ENCODE measurements at places on chromosomes 1 and 21.

DNA sequence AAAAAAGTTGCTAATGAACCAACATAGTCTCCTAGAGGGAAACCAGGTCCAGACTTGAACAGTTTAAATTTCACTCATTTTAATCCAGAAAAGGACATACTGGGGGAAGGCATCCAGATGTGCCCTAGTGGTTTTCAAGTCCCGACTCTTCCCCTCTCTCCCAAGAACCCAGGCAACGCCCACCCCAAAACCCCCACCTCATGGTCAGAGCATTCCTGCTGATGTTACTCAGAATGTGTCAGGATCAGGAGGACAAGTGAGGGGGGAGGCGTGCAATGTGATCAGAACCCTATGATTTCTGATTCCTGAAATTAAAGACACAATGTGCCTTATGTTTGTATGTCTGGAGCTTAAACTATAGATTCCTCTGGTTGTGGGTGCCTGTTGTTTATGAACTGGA lies 1.6 kb upstream of the CTSK start:
- no peak for DNase-seq

- DNase-seq: no peak
Measured at GRCh38 chr1:214219902-214220301, 61.1 kb upstream of the SMYD2 start.

- peak; percentile 65 for DNase-seq
Measured at GRCh38 chr1:201173736-201174135, 16.9 kb upstream of the IGFN1 start.

DNA sequence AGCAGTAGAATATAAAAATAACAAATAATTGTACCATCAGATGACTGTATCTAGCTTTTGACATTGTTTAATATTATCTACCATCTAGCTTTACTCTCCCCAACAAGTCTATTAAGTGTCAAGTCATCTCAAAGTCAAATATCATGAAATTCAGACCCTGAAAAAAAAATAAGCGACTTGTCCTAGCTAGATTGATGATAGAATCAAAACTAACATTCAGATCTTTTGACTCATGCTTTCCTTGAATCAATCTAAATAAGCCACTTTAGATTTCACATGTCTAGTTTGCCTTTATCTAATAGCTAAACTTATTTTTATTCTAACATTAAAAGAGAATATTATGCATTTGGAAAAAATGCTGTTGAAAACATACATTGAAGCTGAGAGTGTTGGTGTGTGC lies 35.4 kb downstream of the CRB1 start:
- no peak for DNase-seq

DNA sequence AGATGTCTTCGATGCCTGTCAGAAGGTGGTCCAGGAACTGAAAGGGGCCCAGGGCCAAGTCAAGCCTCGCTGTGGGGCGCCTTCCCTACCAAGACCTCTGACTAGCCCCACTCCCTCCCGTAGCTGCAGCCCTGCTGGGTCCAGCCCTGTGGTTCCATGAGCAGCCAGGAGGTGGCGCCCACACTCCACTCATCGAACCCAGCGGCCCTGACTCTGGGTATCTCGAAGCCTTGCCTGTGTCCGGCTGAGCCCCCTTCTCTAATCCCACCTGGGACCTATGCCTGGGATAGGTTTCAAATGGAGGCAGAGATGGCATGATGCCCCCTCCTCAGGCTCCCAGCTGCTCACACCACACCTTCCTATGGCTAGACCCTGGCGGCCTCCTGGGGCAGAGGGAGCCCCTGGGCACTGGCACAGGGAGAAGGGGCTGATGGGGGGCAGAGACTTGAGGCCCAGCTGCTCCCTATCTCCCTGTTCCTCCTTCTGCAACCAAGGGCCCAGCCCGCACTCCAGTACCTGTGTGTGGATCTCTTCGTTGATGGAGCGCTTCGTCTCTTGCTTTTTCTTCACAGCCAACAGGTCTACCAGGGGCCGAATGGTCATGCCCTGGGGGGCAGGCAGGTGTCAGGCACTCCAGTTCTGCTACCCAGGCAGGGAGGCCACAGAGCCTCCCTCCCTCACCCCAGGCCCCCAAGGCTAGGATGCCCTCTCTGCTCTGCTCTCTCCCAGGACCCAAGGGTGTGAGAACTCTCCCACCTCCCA lies 52.0 kb downstream of the SLC9A1 start:
- DNase-seq: no peak

- no peak for DNase-seq
Measured at GRCh38 chr1:247924868-247925267, at the start of gene OR2AJ1. Gene OR2AJ1 (plus strand): TSS chr1:247924889. CDS start chr1:247933769, 8,880 bp downstream.

DNA sequence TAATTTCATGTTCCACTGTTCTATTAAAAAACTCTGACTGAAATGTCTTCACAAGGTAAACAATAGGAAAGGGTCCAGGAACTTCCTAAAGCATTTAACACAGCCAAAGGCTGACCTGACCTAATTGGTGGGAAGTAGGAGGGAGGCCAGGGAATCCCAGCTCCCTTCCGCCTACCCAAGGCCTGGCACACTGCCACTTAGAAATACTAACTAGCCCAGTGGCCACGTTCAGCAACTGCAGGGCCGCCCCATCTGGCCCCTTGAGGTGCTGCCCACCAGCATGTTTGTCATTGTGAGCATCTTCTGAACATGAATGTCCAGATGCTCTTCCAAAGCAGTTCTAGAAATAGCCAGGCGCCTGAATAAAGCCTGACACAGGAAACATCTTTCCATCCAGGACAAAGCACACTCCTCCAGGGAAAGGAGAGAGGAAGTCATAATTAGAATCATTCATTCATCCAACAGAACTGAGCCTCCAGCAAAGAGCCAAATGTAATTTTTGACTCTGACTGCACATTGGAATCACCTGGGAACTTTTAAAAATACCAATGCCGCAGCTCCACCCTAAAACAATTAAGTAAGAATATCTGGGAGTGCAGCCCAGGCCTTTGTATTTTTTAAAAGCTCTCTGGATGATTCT lies 44.6 kb upstream of the BCL9 start:
- no peak for DNase-seq

DNA sequence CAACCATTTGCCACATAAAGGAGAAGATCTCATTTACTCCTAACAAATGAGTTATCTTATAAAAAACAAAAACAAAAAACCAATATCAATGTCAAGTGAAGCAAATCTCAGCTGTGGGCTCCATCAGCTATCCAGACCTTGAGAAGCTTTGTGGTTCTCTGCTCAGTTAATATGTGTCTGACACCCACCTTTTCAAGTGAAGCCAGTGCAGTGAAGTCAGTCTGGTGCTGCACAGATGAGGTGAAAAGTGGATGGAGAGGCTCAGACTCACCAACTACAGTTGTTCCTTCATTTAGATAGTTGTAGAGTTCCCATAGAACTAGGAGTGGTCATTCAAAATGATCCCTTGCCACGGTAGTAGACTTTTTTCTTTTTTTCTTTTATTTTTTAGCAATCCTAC lies 106.8 kb downstream of the NTNG1 start:
- no peak for DNase-seq

DNA sequence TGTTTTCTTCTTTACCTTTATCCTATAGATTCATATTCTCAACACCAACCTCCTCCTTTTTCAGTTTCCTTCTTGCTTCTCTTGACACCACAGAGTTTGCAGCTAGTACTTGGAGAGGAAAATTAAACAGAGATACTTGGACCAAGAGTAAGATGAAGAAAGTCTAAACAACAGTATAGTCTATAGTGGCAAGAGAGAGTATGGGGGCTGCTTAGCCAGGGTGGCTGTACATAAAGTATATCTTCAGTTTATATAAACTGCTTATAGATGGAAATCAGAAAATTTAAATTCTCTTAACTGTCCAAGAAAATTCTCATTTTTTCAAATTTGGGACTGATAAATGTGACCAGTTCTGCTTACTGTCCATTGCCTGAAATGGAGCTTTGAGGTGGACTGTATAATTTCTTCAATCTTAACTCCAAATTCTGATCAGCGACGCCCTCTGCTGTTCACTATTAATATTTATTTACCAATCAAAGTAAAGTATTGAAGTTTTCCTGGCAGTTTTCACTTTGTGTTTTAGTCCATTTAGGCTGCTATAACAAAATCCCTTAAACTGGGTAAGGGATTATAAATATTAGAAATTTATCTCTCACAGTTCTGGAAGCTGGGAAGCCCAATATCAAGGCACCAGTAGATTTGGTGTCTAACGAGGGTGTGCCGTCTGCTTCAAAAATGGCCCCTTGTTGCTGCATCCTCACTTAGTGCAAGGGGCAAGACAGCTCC lies 14.8 kb upstream of the METTL18 start:
- no peak for DNase-seq

DNA sequence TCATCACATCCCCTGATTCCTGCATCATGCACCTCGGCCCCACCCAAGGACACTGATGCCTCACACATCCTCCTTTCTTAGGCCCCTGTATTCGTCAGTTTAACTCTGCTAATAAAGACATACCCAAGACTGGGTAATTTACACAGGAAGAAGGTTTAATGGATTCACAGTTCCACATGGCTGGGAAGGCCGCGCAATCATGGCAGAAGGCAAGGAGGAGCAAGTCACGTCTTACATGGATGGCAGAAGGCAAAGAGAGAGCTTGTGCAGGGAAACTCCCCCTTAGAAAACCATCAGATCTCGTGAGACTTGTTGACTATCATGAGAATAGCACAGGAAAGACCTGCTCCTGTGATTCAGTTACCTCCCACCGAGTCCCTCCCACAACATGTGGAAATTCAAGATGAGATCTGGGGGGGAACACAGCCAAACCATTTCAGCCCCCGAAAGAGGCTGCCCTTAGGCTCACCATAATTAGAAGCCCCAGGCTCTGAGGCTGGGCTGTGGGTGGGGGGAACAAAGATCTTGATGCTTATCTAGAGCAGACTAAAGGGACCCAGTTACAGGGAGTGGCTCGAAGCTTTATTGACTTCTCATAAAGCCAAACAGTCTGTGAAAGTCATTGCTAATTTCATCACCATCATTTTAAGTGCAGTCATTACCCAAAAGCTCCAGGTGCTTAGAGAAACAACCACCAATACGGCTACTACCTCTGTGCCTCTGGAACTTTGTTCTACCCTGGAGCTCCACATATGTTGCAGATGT lies 181.5 kb downstream of the MATN1 start:
- no peak for DNase-seq

- DNase-seq: peak; percentile 84
Measured at GRCh38 chr1:31788825-31789256, 24.7 kb upstream of the ADGRB2 start.

- no peak for DNase-seq
Measured at GRCh38 chr1:95407886-95408291, 173.9 kb downstream of the RWDD3 start.

DNA sequence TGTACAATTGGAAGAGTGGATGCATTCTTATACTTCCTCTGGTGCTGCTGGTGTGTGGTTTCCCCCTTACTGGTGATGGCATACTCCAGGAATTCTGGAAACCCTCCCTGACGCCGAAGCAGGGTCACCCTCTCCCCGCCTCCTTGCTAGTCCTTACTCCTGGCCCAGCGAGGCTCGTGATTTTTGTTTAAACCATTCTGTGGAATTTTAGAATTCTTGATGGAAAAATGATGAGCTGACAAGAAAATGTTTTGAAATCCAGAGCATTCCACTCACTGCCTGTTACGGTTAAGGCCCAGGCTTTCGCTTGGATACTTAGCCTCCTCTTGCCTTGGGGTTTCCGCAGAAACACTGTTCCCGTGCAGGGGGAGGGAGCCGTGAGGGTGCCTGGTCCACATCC lies 41.1 kb downstream of the IL6R start:
- no peak for DNase-seq

GRCh38 chr1:227424953-227425352 lies 106.7 kb upstream of the CDC42BPA start:
- no peak for DNase-seq

- no peak for DNase-seq
Measured at GRCh38 chr1:213163278-213163711, 112.3 kb downstream of the RPS6KC1 start.

DNA sequence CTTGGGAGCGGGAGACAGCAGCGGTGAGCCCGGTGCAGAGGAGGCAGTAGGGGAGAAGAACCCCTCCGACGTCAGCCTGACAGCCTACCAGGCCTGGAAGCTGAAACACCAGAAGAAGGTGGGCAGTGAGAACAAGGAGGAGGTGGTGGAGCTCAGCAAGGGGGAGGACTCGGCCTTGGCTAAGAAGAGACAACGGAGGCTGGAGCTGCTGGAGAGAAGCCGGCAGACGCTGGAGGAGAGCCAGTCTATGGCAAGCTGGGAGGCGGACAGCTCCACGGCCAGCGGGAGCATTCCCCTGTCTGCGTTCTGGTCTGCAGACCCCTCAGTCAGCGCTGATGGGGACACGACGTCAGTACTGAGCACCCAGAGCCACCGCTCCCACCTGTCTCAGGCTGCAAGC lies 32.9 kb downstream of the STYXL2 start:
- no peak for DNase-seq

DNA sequence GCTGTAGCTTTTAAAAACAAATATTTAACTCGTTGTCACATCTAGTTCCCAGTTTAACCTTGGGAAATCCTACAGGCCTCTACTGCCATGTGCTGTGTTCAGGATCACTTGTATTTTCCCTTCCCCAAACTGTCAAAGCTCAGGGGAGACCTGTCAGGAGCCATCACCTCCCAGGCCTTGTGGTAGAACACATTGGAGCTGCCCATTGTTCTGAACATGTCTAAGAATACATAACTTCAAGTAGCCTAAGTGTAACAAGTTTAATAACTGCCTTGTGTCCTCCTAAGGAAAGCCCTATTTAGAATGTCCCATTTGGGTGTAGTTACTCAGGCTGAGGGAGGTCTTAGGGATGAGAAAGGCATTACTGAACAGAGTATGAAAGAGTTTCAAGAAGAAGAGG lies 28.6 kb upstream of the PIGC start:
- no peak for DNase-seq

DNA sequence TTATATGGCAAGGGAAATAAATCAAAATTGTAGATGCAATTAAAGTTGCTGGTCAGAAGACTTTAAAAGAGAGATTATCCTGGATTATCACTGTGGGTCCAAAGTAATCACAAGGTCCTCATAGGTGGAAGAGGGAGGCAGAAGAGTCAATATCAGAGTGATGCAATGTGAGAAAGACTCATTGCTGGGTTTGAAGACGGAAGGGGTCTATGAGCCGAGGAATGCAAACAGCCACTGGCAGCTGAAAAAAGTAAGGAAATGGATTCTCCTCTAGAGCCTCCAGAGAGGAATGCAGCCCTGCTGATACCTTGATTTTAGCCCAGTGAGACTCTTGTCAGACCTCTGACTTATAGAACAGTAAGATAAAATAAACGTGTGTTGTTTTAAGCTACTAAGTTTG lies 59.8 kb upstream of the MUTYH start:
- no peak for DNase-seq

DNA sequence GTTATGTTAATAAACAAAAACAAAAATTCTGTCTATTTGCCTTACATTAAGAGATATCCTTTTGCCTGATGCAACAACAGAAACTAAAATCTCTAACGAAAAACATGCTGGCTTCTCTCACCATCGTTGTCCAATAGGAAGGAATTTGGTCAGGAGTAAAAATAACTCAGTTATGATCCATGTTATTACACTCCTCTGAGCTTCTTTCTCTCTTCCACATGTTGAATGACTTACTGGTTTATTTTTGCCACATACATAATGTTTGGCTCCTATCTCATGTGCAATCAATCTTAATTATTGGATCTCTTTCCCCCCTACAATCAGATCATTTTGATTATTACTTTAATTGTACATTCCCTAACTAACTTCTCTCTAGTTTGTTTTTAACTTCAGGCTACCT lies 688.4 kb downstream of the USP25 start:
- no peak for DNase-seq

- no peak for DNase-seq
Measured at GRCh38 chr1:27414091-27414490, 21.7 kb downstream of the GPR3 start.

GRCh38 chr1:97044159-97044760 lies 322.7 kb downstream of the PTBP2 start:
- DNase-seq: no peak

- no peak for DNase-seq
Measured at GRCh38 chr1:15833069-15833679, 14.3 kb upstream of the SPEN start.

- peak; percentile 57 for DNase-seq
Measured at GRCh38 chr1:3062616-3063378, 6.2 kb upstream of the PRDM16 start.

Data from coronary artery (tissue), 2 donors.